AG09319 (cell line): ENCODE measurements at places on chromosomes 4 and X.

DNA sequence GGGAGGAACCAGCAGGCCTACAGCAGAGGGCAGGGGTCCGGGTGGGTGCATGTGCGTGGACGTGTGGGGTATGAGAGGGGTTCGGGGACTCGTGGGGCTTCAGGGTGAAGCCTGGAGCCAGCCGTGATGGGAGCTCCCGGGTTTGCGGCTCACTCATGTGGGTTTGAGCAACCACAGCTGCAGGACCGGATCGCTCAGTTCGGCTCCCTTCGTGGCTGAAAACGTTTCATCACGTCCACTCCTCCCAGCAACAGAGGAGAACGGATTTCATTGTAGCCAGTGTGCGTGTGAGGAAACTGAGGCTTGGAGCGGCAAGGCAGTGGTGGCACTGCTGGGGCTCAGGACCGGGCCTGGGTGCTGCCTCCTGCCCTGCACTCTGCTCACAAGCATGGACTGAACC is 10.6 kb downstream of the BGN start:
- DNase-seq = no peak

DNA sequence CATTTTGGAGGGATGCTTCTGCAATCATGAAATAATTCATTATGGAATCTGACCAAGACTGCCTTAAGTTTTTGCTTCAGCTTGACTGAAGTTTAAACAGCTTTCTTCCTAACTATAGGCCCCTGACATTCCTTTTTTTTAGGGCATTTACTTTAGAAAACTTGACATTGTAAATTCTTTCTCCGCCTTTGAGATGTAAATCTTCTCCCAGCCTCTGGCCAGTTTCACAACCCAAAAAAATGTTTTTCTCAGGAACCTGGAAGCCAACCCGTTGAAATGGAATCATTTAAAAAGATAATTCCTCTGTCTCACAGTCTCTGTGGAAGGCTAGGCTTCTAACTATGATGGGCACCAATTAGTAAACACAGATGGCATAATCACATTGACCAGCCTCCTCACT is 710.4 kb upstream of the PABPC4L start:
- no peak for DNase-seq

DNA sequence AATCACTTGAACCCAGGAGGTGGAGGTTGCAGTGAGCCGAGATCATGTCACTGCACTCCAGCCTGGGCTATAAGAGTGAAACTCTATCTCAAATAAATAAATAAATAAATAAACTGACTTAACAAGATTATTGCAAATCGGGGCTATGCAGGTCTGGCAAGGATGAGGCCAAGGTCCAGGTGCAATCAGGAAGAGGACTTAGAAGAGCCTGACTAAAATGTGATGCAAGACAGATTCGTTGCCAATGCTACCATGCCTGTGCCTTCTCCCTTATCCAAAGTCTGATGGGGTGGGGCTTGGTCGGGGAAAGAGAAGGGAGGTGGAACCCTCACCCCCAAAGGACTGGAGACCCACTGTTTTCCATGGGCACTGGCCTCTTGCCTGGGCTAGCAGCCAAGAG is 14.7 kb downstream of the ZCCHC13 start:
- DNase-seq = no peak

DNA sequence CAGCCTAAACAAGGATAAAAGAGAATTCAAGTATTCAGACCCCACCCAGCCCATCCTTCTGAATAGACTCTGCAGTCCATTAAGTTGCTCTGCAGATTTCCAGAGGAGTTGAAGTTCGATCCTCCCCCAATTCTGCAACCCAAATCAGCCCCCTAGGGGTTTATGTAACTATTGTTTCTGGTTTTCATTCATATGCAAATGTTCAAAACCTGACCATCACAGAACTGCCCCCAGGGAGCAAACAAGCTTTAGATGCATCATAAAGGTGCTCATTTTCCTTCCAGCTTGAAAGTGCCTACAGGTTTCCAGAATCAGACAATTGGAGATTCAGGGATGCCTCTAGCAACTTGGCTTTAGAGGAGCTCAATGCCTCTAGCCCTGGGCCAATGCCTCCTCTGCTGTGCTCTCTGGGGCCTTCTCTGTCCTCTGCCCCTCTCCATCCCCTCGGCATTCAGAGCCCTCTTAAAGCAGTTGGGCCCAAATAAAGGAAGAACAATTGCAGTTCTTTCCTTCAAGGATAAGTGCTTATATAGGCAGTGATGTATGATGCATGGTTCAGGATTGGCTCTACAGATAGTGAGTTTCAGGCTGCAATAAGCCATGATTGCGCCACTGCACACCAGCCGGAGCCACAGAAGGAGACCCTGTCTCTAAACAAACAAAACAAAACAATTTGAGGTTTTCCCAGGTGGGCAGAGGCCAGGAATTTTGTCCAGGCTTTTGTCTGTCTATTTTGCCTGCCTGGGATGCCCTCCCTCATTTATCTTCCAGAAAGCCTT is 23.5 kb upstream of the SPINK2 start:
- no peak for DNase-seq

DNA sequence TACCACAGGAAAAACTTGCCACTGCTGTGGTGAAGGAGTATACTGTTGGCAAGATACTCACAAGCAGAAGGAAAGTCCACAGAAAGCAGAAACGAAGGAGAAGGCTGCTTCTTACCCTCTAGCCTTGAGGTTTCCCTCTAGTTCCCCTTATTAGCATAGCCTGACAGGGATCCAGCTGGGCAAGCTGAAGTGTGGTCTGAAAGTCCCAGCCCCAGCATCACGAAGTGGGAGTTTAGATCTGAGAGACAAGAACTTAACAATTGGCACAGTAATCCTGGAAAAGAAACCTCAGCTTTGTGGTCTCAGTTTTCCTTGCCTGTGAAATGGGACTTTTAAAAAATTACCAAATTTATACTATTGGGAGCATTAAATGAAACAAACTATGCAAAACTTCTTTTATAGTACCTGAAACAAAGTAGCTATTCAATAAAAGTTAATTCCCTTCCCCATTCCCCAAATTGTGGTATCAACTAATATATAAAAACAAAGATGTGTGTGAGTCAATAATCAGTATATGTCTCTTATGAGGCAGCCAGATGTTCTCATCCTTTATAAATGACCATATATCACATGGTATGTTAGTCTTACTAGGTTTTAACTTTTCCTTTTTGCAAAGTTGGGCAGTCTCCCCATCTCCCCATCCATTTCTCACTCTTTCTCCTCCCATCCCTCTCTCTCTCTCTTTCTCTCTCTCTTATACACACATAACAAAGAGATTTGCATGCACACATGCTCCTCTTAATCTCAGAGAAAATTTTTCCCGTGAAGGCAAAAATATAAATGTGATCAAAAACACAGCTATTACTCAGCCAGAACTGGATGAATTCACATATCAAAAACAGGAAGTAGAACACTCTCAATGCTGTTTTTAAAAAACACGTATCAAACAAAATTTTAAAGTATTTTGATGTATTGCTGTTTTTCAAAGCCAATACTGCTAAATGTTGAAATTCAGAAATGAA is 57.8 kb downstream of the SCFD2 start:
- DNase-seq = no peak

- DNase-seq = no peak
These were observed 204.8 kb upstream of the VCX start for GRCh38 chrX:7638078-7638710.

DNA sequence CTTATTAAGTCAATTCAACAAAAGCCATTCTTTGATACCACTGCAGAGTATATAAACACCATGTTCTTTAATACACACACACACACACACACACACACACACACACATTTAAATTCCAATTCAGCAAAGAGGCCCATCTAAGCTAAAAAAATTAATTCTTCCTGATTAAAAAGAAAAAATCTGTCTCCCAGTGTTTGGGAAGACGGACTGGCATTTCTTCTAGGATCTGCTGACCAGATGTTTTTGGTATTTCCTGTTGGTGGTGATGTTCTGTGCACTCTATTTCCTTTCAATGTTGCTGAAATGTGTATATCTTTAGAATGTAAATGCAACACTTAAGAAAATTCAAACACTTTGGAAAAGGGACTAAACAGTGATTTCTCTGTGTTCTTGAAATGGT is 243.8 kb downstream of the THOC2 start:
- no peak for DNase-seq

DNA sequence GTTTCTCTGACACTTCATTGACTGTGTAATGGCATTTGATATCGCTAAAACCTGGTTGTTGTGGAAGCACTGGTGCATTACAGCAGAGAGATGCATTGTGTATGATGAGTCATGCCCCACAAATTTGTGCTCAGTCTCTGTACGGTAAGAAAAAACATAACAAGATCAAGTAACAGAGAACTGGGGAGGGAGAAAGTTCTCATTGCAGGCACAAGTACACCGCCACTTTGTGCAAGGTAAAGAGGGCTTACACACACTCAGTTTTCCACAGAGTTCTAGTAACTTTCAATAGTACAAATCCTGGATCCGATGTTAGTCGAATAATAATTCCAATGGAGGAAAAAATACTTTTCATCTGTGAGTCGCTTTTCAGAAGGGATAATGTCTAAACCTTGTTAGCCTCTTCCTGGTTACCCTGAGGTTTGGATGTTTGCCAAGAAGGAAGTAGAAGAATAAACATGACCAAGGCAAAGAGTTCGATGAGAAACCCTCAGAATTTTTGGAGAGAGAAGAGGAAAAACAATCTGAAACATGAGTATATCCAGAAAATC is 512.5 kb upstream of the SLIT2 start:
- peak; percentile 64 for DNase-seq

- DNase-seq = no peak
These were observed 465.2 kb downstream of the CENPC start for GRCh38 chr4:67080046-67080557.

DNA sequence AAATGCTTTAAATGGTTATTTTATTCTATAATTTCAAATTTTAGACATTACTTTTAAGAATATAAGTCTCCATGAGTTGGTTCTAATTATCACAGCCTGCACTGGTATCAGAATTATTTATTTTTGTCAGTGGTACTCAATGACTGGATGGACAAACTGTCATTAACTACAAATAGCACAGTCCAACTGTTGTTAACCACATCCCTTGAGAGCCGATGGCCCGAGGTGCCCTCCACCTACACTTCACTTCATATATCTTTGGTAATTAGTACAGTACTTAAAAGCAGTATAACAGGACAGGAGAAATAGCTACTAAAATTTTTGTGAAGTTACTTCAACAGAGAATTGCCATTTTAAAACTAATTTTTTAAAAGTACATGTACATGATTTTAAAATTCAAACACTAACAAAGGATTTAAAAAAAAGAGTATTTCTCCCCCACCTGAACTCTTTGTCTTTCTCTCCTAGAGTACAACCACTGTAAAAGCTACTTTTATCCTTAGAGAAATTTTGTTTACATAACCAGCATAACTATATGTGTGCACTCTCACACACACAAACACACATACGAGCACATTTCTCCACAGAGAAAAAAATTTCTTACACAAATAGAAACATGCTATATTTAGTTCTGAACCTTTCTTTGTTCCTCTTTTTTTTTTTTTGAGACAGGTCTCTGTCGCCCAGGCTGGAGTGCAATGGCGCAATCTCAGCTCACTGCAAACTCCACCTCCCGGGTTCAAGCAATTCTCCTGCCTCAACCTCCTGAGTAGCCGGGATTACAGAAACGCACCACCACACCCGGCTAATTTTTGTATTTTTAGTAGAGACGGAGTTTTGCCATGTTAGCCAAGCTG is 6.5 kb downstream of the TIFA start:
- no peak for DNase-seq

DNA sequence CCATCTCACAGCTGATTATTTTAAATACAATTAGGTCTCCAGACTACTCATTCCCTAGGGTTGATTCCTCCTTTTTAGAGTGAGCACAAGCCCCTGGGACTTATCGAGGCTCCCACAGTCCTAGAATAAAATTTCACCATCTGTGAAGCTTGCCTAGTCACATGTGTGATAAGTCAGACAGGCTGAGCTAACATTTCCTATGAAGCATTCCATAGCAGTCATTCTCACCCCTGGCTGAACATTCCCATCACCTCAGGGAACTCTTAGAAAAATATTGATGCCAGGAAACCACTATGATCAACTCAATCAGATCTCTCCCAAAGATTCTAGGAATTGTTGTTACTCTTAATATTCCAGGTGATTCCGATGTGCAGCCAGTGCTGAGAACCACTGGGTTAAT is 37.7 kb downstream of the ARHGEF9 start:
- DNase-seq = no peak

GRCh38 chr4:168884251-168885124 is 125.6 kb downstream of the CBR4 start:
- no peak for DNase-seq

DNA sequence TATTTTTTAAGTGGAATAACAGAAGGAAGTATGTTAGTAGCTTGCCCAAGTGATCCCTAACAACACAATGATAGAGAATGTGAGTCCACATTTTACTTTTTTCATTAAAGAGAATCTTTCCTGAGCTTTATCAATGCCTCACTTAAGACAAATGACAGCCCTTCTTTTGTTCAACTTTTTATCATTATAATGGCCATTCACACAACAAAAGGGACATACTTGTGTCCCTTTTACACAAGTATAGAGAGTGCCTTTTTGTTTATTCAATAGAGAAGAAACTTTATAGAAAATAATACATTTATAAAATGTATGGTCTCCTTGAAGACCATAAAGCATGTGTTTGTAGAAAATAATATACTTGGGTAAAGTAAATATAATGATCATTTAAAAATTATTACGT is 96.3 kb downstream of the PDE5A start:
- no peak for DNase-seq

DNA sequence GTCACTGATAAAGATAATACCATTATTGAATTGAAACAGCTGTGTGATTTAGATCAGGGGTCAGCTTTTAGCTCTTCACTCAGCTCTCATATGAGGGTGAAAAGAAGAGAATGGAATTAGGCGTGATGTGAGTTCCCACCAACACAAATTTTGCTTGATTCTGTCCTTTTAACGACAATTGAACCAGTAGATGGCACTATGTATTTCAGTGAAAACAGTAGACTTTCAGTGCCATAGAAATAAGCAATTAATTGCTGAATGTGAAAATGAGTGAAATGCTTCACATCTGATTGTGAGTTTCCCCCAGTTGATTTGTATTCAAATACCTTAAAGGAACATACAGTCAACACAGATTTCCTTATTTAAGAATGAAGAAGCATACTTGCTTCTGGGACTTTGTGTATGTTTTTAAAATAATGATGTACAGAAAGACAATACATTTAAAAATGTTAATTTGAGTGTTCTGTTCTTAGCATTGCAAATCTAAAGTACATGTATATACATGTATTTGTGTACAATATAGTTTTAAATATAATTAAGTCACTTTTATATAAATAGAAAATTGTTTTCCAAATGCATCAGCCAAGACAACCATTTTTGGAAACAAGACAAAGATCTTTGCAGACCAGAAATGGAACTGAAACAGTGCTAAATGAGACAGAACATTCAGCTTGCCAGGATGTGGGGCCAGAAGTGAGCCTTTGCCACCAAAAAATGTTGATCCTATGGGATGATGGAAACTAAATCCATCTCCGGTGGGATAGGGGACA is 178.8 kb downstream of the SNCA start:
- DNase-seq = peak; percentile 10

DNA sequence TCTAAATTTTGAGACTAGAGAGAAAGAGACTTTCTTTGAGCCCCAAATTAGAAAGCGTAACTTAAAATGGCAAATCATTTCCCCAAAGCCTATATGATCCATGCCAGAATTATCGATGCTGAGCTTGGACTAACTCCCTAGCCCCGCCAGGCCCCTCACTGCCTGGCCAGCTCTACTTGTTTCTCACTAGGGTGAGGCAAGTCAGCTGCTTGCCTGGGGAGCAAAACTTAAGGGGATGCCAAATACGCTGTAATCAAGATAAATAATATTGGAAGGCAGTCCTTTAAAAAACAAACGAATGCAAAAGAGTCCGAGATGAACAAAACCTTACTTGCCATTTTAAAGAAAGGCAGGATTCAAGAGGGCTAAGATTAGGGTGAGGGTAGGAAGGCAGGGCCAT is 236.0 kb downstream of the FRMPD4 start:
- DNase-seq = no peak

- no peak for DNase-seq
These were observed at the start of gene WAS for GRCh38 chrX:48683411-48683982. Gene WAS (plus strand): TSS chrX:48683799. CDS start chrX:48683854, 55 bp downstream.
